ENCODE measurements at places on chromosomes 16 and 17. TPM values are rescaled to one million over a fixed set of nuclear protein-coding genes. Genes with fewer than 3 reads are reported as not detected.

Gene C17orf107
- polyA plus RNA-seq: 0.58 TPM

Gene TAF1C
- polyA plus RNA-seq: 29.1 TPM

Gene PIPOX
- polyA plus RNA-seq: 0.48 TPM

Gene PHOSPHO1
- polyA plus RNA-seq: 0.05 TPM

Gene KIFC3
- polyA plus RNA-seq: 21.9 TPM

Gene KRTAP9-1
- polyA plus RNA-seq: not detected

Gene CMTM4
- 7.3 TPM for polyA plus RNA-seq

Gene CCL8
- polyA plus RNA-seq: 0.08 TPM

Gene ODAD4
- 0.18 TPM for polyA plus RNA-seq

Gene SLC16A13
- 4.8 TPM for polyA plus RNA-seq

Gene EFNB3
- polyA plus RNA-seq: 1.3 TPM

Gene CARD14
- 28.0 TPM for polyA plus RNA-seq

Gene OSGIN1
- polyA plus RNA-seq: 6.0 TPM

Gene CCL22
- 0.31 TPM for polyA plus RNA-seq

Gene PPP4C
- 113 TPM for polyA plus RNA-seq

Gene TUFM
- 175 TPM for polyA plus RNA-seq

Gene CENPX
- polyA plus RNA-seq: 117 TPM

Gene RNF157
- 0.44 TPM for polyA plus RNA-seq

Gene TBC1D3I
- 0.14 TPM for polyA plus RNA-seq

Gene ETV4
- 4.1 TPM for polyA plus RNA-seq

All from esophagus (tissue), 2 donors.